Spleen (tissue), 13 donors: ENCODE measurements at places on chromosomes 7 and 10. TPM values are rescaled to one million over a fixed set of nuclear protein-coding genes. Genes with fewer than 3 reads are reported as not detected.

The SYCE1 gene
- total RNA-seq = not detected

- DNase-seq = no peak
Measured at GRCh38 chr7:117010375-117011133, 57.3 kb downstream of the ST7 start.

The BPGM gene
- total RNA-seq = 13.1 TPM

DNA sequence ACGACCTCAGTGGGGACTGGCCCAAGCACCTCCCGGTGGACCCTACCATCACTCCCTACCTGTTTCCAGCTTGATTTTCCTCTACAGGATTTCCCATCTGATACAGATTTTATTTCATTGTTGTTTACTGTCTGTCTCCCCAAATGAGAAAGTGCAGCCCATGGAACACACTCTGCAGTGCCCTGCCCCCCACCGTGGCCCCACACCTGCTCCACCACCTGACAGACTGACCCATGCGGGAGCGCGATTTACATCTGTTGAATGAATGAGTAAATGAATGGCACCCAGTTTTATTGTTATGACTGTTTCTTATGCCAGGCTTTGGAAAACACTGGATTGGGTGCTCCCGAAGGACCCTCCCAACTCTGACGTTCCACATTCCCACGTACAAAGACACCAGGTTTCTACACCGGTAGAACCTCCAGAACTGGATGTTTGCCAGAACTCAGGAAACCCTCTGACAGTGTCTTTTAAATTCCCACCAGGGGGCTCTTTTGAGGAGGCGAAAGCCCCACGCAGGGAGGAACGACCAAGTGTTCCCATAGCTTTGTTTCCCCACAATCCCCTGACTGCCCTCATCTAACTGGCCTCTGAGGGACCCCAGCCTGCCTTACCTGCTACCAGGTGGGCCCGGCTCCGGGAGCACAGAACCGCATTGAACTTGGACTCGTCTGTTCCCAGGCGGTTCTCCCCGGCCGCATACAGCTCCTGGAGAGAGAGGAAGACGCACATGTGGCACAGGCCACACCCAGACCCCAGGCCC lies 29.0 kb downstream of the PLAC9 start:
- DNase-seq = no peak

DNA sequence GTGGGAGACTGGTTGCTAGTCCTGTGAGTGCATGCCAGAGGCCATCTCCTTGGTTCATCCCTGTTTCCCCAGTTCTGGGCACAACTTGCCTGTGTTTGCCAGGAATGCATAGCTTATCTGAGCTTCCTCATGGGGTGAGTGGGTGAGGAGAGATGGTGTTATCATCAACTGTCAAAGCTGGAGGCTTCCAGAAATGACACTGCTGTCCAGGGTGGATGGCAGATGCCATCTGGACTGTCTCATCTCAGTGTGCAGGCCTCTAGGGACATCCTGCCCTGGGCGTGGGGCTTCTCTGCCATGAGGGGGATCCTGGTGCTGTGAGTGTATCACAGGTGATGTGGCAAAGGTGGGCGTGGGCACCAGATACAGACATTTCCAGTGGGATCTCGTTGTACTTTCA lies 328.6 kb downstream of the DPP6 start:
- DNase-seq = no peak

The NUTM2D gene
- 5.3 TPM for total RNA-seq

- no peak for DNase-seq
Measured at GRCh38 chr10:52746169-52746568, 26.4 kb downstream of the MBL2 start.

DNA sequence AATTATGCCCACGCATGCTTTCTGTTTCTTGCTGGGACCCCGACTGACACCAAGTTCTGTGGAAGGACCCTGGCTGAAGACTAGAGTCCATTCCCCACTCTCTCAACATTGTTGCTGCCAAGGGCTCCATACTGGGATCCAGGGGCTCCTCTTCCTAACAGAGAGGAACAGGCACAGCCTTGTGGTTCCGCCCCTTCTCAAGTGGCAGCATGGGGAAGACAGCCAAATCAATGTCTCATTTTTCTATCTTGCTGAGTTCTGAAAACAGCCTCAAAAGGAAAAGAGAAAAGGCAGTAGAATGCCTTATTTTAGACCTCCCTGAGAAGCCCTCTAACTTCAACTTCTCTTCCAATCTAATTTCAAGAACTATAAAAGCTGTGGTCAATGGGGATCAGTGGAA lies 23.7 kb upstream of the LAMB1 start:
- DNase-seq = no peak

- DNase-seq = no peak
Measured at GRCh38 chr10:53023411-53023810, 250.8 kb upstream of the MBL2 start.

DNA sequence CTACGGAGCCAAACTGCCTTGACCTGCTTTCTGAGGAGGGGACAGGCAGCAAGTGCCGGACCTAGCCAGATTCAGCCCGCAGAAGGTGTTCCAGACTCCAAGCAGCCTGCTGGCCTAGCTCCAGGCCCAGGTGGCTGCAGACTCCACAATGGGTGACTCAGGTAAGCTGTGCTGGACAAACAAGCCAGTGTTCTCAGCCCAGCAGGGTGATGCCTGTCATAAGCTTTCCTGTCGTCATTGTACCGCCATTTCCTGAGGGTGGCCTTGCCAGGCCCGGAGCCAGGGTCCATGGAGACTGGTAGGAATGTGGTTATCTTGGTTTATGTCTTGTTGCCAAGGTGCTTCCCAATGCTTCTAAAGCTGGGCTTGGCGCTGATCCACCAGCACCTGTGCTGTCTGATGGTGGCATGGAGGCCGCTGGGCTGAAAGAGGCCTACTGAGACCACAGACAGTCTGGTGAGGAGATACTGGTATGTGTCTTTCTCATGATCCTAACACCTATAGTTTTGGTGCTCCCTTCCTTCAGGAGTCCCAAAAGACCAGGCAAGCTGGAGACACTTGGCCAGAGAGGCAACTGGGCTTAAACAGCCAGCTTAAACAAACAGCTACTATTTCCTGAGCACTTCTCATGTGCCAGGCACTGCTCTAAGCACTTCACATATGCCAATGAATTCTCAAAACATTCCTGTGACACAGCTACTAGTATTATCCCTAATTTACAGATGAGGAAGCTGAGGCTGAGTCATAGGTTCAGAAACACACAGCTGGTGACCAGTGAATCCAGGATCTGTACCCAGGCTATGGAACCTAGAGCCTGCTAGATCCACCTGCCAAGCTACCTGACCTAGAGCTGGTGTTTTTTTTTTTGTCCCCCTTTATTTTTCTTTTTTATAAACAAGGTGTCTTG lies 42.0 kb downstream of the ZC3HC1 start:
- peak; percentile 63 for DNase-seq

DNA sequence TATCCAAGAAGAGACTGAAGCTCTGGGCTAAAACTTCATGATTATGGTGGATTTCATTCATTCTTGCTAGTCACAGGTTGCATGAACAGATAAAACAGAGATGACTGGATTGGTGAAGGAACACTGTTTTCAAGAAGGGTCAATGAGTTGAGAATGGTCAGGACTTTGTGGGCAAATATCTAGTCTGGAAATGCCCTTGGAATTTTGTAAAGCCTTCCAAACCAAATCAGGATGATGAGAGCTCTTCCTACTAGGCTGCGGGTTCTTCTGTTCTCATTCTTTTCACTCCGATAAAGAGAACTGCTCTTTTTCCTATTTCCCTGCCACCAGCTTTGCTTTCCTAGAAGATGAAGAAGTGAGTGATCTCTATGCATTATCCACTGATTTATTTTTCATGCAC lies 171.4 kb downstream of the ARID5B start:
- DNase-seq = no peak

The NUTM2E gene
- not detected for total RNA-seq

DNA sequence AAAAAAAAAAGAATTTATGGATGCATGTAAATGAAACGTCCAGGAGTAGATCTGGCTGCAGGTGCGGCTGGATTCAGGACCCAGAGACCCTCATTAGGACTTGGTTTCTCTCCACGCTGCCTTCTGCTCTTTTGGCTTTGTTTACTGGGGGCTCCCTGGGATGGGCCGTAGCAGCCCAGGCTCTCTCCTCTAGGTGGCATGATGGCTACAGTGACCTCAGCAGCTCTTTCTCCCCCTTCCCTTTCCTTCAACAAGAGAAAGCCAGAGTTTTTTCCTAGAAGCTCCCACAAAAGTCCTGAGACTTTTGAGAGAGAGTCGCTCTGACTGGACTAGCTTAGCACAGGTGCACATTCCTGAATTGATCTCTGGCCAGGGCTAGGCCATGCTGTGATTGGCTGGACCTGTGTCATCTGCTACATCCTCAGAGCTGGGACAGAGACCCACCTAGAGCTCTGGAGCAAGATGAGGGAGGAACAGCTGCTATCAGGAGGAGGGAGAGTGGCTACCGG lies 67.8 kb upstream of the PDCD4 start:
- DNase-seq = peak; percentile 79

The OR13A1 gene
- 0.56 TPM for total RNA-seq

DNA sequence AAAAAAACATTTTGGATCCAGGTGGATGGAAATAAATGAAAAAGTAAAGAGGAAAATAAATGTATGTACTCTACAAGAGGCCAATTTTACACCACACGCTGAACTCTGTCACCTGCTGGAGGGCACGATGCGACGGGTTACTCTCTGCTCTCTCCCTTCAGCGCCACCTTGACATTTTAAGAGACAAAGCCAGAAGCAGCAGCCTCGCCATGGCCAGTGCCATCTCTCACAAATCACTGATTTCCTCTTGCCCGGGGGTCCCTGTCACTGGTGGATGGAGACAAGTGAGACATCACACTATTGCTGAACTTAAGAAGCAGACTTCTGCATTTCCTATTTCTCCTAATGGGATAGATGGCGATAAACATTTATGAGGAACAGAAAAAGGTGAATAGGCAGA lies 190.0 kb downstream of the ZMYND11 start:
- DNase-seq = no peak

- DNase-seq = no peak
Measured at GRCh38 chr7:111834367-111834766, 272.1 kb upstream of the IMMP2L start.
